ENCODE measurements at places on chromosomes 5 and 9. TPM values are rescaled to one million over a fixed set of nuclear protein-coding genes. Genes with fewer than 3 reads are reported as not detected.
A peak's percentile ranks its signal among the peaks of the same experiment; 100 is the strongest.

AP3B1 gene
- polyA plus RNA-seq: 45.7 TPM

FAM151B gene
- 2.3 TPM for polyA plus RNA-seq

DNA sequence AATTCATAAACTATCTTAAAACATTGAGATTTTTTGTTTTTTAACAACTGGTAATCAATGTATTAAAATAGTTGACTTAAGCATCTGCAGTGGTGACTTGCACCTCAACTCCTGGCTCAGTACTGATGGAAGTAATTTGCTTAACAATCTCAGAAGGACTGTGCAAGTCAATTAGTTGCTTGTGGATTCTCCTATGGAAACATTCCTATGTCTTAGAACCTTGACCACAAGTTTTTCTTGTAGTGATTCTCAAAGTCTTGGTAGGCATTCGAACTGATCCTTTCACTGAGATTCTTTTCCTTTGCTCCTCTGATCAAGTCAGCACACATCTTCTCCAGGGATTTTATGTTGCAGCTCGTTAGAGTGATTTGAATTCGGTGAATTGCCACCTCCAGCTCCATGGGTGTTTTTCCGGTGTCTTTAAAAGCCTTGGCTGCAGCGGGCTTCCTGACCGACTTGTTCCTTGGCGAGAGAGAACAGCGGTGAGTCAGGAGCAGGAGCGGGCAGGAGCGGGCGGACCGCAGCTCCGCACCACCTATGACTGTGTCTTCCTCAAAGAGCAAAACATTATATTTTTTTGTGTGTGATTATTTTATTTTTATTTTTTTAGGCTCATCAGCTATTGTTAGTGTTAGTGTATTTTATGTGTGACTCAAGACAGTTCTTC, 21.1 kb downstream of the HMGXB3 start:
- no peak for DNase-seq

- no peak for DNase-seq
Measured at GRCh38 chr5:65061974-65062353, 293.2 kb downstream of the CWC27 start.

- DNase-seq: no peak
Measured at GRCh38 chr9:130668659-130669058, 4.3 kb downstream of the PRDM12 start.

GRCh38 chr5:108818613-108819272, 71.0 kb downstream of the FER start:
- DNase-seq: peak; percentile 13

DNA sequence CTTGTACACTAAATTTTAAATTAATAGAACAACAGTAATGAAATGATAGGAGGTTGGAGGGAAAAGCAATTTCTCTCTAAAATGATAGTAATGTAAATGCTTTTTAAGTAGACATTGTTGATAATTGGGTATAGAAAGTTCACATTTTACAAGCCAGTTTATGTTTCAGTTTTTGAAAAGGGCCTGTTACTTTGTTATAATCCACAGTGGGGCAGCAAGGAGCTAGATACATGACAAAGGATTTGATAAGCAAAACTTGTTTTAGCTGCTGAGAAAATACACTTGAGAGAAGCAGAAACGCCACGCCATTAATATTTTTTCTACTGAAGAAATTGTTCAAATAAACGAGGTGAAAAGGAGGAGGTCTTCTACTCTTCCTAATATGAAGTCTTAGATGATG, 30.2 kb downstream of the SREK1 start:
- no peak for DNase-seq

DNA sequence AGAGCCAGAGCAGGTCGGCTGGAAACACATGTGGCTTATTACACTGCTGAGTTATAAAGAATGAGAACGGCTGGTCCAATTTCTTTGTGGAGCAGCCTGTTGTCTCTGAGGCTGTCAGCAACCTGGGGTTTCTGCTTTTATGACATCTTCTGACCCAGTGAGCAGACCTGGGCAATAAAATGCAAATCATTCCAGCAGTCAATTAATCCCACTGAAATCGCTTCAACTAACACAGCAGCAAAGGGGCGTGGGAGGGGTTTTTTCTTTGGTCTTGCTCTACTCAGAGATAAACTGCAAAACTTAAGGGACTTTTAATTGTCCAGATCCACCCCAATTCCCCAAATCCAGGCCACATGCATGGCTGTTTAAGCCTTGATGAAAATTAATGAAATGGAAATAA, 215.7 kb downstream of the SLIT3 start:
- DNase-seq: no peak

DNA sequence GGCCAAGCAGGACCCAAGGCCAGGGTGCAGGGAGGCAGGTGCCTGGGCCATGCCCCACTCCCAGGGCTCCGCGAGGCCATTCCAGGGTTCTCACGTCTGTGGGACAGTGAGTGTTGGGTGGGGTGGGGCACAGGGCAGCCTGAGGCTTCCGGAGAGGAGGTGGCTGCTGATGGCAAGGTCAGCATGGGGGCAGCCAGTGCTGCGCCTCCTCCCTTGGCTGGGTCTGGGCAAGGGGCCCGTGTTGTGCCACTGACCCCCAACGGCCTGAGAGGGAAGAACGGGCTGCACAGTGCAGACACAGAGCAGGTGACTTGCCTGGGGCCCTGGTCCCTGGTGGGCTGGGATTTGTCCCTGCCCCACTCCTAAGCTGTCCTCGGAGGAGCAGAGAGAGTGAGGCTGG, 82.1 kb downstream of the RXRA start:
- DNase-seq: no peak

DNA sequence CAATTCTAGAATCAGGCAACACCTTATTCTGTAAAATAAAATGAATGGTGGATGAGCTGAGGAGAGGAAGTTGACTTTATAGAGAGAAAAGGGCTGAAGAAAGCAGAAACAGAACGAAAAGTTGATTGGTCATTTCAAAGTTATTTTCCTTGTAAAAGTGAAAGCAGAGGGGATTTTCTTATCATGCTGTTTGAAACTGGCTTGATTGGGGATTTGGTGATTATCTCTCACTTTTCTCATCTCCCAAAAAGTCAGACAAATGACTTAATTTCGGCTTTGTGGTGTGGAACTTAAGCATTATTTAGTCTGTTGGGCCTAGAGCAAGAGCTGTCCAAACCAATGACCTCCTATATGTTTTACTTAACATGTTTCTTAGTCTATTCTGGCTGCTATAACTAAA, 60.5 kb upstream of the ITGA2 start:
- no peak for DNase-seq
